CD8-positive, alpha-beta memory T cell (primary cell): ENCODE measurements at places on chromosomes 12 and 14.

DNA sequence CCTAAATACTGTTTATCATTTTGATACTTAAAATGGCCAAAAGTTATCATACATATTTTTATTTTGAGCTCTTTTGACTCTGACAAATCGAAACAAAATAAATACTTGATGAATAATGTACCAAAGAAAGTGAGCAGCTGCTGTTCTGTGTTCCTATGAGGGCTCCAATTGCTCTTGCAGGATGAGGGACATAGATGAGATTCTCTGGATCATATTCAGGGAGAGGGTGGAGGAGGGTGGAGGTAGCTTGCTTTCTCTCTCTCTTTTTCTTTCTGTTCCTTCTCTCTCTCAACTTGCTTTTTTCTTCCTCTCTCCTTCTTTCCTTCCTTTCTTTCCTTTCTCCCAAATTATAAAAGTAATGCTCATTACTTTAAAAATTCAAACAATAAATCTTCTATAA is 8.9 kb upstream of the MYH7 start:
- no peak for DNase-seq

GRCh38 chr12:128259556-128260070 is 7.4 kb upstream of the TMEM132C start:
- no peak for DNase-seq

DNA sequence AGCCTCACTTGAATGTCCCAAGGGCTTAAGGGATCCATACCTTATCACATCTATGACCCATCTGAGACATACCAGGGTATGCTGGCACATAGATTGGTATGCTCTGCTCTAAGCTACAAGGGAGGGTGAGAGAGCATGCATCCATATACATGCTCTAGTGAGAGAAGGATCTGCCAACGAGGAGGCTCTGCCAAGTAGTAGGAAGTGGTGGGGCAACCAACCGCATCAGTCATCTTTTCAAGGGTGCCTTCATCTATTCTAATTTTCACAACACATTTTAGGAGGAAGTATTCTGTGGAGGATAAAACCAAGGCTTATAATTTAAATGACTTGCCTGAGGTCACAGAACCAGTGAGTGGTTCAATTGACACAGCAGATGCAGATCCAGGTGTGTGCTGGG is 6.6 kb upstream of the PPM1A start:
- DNase-seq = no peak

GRCh38 chr12:2583091-2583497 is 211.7 kb upstream of the FKBP4 start:
- peak; percentile 8 for DNase-seq

GRCh38 chr12:113713156-113713555 is 241.5 kb upstream of the LHX5 start:
- DNase-seq = no peak

DNA sequence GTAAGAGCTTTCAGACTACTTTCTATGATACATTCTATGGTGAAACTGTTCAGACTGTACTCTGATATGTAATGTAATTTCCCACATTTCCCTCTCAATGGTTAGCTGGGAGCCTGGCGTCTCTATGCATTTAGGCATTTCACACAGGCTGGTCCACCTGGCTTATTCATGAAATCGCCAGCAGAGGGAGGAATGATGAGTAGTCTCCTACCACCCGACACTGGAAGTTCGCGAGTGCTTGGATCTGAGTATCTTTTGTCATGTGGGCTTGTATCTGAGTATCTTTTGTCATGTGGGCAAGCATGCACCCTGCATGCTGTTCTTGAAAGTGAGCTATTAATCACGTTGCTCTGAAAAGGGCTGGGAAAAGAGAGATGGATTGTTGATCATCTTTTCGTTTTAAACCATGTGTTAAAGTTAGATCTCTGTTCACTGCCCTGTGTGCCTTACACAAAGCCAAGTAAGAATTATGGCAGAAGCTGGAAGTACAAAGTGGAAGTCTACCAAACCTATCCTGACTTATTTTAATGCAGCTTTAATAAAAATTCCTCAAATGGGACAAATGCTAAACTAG is 235.0 kb downstream of the ATP23 start:
- no peak for DNase-seq

- DNase-seq = no peak
Observed at GRCh38 chr12:102425109-102426039, 55.0 kb downstream of the IGF1 start.

GRCh38 chr14:60653701-60654161 is 4.5 kb upstream of the SIX1 start:
- no peak for DNase-seq

DNA sequence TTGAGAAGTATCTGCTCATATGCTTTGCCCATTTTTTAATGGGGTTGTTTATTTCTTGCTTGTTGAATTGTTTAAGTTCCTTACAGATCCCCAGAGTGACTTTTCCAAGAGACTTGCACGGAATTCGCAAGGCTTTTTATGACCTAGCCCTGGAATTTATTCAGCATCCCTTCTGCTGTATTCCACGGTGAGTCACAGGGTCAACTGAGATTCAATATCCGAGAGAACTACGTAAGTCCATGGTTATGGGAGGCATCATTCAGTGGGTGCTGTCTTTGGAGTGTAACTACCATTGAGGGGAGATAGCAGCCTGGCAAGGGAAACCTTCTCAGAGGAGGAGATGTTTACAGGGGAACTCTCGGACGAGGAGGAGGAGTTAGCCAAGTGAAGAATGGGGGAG is 20.9 kb upstream of the GPRC5A start:
- DNase-seq = no peak

GRCh38 chr12:33649992-33650391 is 210.4 kb upstream of the SYT10 start:
- DNase-seq = no peak

DNA sequence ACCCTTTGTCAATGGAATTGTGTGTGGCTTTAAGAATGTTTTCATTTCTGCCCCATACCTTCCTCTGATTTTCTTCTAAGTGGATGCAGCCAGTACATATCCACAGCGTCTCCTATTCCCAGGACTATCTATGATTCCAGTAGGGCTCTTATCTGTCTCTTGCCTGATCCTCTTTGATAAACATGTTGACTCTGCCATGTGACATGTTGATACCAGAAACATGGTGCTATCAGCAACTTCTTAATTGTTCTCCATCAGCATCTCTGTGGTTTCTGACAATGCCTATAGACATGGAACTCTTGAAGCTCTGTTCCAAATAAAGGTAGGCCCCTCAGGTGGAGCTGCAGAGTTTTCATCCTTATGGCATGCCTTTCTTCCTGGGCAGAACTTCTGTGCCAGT is 11.6 kb upstream of the OR4L1 start:
- no peak for DNase-seq

GRCh38 chr12:51898937-51899336 is 8.4 kb upstream of the ACVRL1 start:
- DNase-seq = no peak

DNA sequence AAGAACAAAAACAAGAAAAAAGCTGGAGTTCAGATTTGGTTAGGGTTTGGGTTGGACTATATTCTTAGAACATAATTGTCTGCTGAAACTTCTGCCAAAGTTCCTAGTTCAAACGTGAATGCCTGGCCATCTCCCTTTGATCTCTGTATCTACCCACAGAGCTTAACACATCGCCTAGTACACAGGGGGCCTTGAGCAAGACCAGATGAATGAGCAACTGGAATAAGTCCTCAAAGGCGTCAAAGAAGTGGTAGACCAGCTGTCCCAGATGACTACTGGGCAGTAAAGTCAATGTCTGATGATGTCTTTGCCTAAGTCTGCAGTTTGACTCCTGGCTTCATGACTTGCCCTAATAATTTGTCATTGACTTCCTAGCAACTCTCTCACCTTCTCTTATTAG is 13.9 kb upstream of the STAB2 start:
- no peak for DNase-seq

- no peak for DNase-seq
Observed at GRCh38 chr12:5789469-5789968, 155.5 kb downstream of the ANO2 start.

DNA sequence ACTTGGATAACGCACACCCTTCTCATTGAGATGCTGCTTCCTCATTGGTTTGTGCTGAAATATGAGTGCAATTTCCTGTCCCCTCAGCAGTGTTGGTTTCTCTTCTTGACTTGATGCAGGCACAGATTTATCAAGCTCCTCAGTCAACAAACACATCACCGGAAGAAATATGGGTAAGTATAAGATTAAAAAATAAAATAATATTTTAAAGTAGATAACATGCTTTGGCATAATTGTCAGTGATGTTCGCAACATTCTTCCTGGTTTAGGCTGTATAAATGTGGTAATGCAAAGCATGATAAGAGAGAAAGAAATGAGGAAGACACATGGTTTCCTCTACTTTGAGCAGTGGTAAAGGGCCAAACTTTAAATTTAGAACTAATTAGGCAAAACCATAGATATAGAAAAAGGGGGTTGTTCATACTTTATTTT is at the start of gene GPR65:
TSS of gene GPR65 (plus strand) at position 86 of the 432 bp plus-strand sequence. CDS start 5,713 bp downstream, outside the sequence.
- DNase-seq = no peak

DNA sequence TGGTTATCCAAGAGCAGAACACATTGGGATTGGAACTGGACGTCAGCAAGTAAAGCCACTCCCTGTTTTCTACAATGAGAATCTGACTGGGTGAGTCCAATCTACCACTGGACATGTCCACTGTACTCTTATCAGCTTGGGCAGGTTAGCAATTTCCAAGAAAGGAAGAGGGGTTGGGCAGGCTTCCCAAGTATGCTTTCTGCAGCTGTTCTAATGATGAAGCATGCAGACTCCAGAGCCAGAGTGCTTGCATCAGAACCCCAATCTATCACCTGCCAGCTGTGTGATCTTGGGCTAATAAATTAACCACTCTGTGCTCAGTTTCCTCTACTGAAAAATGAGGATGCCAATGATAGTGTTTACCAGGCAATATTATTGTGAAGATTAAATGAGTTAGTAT is 92.0 kb downstream of the EMP1 start:
- no peak for DNase-seq

DNA sequence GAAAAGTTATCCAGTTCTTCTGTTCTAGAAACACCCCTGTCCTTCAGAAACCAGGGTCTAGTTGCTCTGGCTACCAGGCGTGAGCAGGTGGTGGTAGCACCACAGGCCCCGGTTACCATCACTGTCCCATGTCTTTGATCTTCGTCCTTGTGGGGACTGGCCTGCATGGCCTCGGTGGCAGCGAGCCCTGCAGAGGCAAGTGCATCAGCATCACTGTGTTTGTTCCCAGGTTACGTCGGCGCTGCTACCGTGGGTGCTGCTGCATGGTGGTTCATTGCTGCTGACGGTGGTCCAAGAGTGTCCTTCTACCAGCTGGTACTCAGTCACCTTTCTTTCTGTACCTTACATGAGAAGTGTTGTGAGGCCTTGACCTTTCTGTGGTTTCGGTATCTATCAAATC is 58.9 kb downstream of the ANAPC7 start:
- no peak for DNase-seq

DNA sequence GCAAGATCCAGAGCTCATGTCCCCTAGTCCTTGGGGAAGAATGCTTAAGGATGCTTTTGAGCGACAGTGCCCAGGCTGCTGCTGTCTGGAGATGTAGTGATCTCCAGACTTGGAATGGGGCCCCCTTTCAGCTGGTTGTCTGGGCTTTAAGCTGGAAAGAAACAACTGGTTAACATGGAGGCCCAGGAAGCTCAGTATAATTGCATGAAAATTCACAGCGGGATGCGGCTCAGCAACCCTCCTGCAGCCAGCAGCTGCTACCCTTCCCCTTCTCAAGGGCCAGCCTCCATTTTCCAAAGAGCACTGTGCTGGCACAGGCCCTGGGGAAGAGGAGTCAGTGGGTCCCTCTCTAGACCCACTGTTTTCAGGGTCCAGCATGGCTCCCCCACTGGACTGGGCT is 26.3 kb downstream of the RAB35 start:
- no peak for DNase-seq

DNA sequence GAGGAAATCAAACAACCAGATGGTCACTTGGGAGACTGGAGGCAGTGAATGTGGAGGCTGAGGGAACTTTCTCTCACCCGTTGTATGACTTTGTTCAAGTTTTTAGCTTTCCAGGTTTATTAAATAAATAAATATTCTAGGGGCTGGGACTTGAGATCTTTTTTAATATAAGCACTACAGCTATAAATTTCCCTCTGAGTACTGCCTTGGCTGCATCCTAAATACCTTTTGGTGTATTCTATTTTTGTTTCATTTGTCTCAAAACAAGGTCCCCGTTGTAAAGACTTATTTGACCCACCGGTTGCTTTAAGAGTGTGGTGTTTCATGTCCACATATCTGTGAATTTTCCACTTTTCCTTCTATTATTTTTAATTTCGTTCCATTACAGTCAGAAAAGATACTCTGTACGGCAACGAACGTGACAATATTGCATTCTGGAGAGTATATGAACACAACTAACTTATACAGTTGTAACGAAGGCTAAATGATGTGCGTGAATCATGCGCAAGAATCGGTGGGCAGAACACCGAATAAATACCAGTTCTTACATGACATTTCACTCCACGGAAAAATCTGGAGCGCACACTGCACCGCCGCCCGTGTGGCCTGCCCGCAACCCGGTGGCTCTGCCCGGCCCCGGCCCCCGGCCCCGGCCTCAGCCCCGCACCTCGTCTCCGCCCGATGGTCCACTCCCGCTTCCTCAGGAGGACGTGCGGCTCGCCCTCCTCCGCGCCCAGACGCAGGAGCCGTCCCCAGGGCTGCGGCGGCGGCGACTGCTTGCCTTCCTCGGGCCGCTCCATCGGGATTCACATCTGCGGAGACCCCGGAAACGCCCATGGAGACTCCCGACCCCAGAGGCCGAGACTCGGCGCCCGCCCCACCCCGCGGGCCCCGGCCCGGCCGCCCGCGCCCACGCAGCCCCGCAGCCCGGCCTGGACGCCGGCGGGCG is 602 bp downstream of the CHFR start:
- DNase-seq = no peak

GRCh38 chr12:122895320-122895703 is 612 bp downstream of the VPS37B start:
- no peak for DNase-seq

GRCh38 chr14:64919215-64919614 is 5.0 kb downstream of the CHURC1 start:
- DNase-seq = no peak

- DNase-seq = peak; percentile 87
Observed at GRCh38 chr12:569803-570434, 93.3 kb downstream of the NINJ2 start.

DNA sequence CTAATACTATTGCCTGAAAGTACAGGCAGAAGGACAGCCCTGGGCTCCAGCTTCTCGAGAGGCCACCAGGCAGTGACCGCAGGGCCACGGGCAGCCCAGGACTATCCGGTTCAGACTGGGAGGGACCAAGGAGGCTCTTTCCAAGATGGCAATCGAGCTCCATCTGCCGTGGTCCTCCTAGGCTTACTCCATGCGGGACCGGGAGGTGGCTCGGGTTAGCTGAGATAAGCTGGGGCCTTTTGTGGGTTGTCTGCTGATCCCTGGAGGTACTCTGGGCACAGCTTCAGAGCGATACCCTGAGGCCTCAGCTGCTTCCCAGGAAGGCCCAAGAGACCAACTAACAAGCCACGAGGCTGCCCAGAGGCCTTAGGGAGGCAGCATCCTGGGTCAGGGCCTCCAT is 33.1 kb downstream of the SNRNP35 start:
- DNase-seq = no peak

GRCh38 chr14:78327426-78328221 is 157.5 kb downstream of the NRXN3 start:
- no peak for DNase-seq

DNA sequence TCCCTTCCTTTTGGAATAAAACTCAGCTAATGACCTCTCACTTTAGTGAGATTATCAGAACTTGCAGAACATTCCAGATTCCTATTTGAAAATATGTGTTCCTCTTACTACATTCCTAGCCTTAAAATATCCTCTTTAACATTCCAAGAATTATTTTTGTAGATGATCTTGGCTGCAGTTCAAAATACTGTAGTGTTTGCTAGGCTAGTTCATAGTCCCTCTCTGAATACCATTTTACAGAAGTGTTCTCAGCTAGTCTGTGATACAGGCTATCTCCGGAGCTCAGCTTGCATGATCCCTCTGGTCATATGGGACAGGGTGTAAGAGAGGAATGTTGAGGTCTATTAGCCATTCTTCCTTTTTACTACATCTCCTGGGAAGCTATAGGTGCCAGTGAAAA is 17.6 kb upstream of the GPR33 start:
- DNase-seq = no peak
